ENCODE measurements at places on chromosomes 6 and 20.

DNA sequence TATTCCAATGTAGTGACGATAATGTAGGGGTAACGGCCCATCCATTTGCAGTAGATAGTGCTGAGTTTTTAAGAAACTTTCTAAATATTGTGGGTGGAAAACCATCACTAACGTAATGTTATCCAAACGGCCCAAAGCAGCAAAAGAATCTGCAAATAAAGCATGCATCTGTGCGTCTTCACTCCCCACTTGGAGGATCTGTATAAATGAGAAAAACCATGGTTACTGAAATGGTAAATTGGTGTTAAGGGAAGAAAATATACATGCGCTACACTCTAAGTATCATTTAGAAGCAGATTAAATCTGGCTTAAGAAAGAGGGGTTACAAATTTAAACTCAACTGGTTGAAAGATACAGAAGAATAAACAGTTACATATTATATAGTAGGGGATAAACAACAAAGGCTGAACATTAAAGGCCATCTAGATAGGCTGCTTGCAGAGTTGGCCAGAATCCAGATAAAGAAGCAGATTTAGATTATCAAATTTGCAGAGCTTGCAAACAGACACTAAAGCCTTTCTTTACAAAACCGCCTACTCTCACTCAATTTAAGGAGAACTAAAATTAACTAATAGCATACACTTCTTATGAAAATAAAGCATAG is 93.3 kb downstream of the SESN1 start:
- DNase-seq: no peak

GRCh38 chr20:60036746-60037499 is 78.7 kb downstream of the CDH26 start:
- DNase-seq: no peak

- DNase-seq: no peak
Measured at GRCh38 chr6:37311741-37312473, 41.9 kb upstream of the RNF8 start.

DNA sequence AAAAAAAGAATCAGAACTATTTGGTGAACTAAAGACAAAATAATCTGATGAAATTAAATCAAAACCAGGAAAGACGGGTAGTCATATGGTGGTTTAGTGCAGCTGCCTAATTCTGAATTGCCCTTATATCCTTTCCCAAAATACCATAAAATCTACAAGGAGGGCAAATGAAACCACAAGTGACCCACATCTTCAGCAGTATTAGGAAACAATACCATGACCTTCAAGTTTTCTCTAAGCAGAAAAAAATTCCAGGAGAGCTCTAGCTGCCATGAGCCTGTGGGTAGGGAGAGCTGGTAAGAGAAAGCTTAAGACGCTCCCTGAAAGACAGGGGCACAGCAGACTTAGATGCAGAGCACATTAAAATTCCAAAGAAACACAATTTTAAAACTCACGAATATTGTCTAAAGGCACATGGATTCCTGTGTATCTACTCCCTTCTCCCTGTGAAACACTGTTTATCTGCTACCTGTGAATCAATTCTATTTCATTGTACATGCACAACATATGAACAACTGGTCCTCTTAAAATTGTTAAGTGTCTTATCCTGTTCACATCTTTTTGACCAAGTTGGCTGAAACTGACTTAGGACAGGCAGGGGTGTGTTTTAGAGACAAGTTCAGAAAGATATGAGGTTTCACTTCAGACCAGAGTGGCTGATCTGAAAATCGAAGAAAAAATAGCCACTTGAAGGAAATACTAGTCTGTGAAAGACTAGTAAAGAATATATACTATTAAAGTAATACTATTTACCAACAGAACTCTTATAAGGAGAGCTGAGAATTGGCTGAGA is 153.6 kb upstream of the SHLD1 start:
- no peak for DNase-seq

DNA sequence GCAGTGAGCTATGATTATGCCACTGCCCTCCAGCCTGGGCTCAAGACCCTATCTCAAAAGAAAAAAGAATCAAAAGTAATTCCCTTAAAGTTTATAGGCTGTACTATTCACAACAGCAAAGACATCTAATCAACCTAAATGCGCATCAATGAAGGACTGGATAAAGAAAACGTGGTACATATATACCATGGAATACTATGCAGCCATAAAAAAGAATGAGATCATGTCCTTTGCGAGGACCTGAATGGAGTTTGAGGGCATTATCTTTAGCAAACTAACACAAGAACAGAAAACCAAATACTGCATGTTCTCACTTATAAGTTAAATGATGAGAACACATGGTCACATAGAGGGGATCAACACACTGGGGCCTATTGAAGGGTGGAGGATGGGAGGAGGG is 16.7 kb downstream of the ZNFX1 start:
- no peak for DNase-seq

DNA sequence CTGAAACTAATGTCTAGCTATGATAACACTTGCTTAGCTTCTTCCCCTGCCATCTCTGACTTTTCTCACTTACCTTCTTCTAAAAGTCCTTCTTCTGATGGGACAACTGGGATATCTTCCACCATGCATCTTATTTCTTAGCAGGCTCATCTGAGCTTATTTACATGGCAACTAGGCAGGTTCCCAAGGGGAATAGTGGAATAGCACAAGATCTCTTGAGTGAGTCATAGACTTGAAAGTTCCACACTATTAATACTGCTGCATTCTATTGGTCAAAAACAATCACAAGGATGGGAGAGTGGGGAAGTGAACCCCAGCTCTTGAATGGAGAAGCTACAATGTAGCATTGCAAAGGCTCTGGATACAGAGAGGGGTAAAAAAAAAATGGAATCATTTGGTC is 142.1 kb downstream of the HAO1 start:
- no peak for DNase-seq

GRCh38 chr20:32304131-32304746 is 26.8 kb downstream of the KIF3B start:
- no peak for DNase-seq

GRCh38 chr20:3785240-3786125 is 1.1 kb downstream of the CENPB start:
- no peak for DNase-seq

DNA sequence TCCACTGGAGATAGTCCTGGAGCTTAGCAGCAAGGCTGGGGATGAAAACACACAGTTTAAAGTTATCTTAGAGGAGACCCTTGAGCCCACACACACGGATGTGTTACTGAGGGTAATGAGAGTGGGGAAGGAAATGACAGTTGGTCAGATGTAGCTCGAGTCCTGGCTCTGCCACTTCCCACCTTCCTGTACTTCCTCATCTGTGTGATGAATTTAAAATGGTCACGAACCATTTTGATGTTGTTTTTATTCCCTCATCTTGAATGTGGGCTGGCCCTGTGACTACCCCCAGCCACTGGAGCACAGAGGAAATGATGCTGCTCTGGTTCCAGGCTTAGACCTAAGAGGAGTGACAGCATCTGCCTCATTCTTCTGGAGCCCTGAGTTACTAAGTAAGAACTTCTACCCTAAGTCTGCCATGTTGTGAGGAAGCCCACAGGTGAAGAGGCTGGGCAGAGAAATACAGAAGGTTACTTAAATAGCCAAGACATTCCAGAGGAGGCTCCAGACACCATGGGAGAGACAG is 141.2 kb downstream of the NRN1 start:
- no peak for DNase-seq

DNA sequence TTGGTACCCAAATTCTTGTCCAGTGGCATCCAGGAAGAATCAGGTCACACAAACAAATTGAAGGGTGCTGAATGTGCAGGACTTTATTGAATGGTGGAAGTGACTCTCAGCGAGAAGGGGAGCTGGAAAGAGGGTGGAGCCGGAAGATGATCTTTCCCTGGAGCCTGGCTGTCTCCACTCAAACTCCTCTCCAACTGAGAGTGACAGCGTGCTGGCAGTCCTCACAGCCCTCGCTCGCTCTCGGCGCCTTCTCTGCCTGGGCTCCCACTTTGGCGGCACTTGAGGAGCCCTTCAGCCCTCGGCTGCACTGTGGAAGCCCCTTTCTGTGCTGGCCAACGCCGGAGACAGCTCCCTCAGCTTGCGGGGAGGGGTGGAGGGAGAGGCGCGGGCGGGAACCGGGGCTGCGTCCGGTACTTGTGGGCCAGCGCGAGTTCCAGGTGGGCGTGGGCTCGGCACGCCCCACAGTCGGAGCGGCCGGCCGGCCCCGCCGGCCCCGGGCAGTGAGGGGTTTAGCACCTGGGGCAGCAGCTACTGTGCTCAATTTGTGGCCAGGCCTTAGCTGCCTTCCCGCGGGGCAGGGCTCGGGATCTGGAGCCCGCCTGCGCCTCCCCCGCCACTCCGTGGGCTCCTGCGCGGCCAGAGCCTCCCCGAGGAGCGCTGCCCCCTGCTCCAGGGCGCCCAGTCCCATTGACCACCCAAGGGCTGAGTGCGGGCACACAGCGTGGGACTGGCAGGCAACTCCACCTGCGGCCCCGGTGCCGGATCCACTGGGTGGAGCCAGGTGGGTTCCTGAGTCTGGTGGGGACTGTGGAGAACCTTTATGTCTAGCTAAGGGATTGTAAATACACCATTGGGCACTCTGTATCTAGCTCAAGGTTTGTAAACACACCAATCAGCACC is 26.7 kb upstream of the MBOAT1 start:
- no peak for DNase-seq
